Right atrium auricular region (tissue), 2 donors: ENCODE measurements at places on chromosomes 5 and 9. TPM values are rescaled to one million over a fixed set of nuclear protein-coding genes. Genes with fewer than 3 reads are reported as not detected.

HOMER1 gene
- total RNA-seq: 30.1 TPM

C9orf50 gene
- not detected for total RNA-seq

LHX3 gene
- total RNA-seq: 0.16 TPM

- H3K36me3 ChIP-seq: no peaks in the 10 kb centered on the region
- H3K4me1 ChIP-seq: peaks cover 46% of the 10 kb centered on the region
- H3K27me3 ChIP-seq: no peaks in the 10 kb centered on the region
- H3K27ac ChIP-seq: peak overlapping the region; percentile 98
- peak overlapping the region; percentile 77 for H3K4me3 ChIP-seq
Measured at GRCh38 chr5:132228241-132229035, 785 bp upstream of the P4HA2 start.
